ENCODE measurements at places on chromosomes 5 and 9.

- no peak for DNase-seq
Observed at GRCh38 chr9:81673310-81673709, 16.0 kb downstream of the TLE1 start.

GRCh38 chr5:2836133-2836532 lies 84.7 kb upstream of the IRX2 start:
- DNase-seq: no peak

- DNase-seq: no peak
Observed at GRCh38 chr5:176535101-176535663, 2.0 kb downstream of the RNF44 start.

GRCh38 chr5:143699121-143699520 lies 112.8 kb upstream of the HMHB1 start:
- DNase-seq: no peak
